ENCODE measurements at places on chromosomes 2 and 18.

- DNase-seq, result no peak
Observed at GRCh38 chr2:98637401-98638147, 29.2 kb downstream of the UNC50 start.

GRCh38 chr2:158818511-158818910 lies 23.4 kb downstream of the DAPL1 start:
- no peak for DNase-seq

DNA sequence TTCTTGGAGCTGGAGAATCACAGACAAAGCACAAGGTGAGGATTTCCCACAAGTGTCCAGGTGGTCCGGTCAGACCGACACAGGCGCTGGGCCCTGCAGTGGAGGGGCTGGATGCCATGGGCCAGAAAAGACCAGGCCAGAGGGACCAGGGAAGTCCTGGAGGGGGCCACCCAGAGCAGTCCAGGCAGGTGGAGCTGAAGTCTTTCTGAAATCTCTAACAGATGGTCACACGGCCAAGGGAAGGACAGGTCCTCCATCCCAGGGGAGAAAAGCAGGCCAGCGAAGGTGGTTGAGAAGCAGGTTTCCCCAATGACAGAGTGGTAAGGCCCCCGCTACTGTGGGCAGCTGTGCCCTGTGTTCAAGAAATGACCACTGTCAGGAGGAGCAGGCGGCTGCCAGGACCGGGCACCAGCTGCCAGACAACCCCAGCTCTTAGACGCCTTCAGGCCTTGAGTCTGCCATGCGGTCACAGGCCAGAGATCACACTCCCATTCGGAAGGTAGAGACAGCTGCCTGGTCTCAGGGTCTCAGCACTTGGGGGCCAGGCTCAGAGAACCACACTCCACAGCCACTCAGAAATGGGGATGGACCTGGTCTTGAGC lies 25.9 kb downstream of the HS1BP3 start:
- DNase-seq, result no peak

DNA sequence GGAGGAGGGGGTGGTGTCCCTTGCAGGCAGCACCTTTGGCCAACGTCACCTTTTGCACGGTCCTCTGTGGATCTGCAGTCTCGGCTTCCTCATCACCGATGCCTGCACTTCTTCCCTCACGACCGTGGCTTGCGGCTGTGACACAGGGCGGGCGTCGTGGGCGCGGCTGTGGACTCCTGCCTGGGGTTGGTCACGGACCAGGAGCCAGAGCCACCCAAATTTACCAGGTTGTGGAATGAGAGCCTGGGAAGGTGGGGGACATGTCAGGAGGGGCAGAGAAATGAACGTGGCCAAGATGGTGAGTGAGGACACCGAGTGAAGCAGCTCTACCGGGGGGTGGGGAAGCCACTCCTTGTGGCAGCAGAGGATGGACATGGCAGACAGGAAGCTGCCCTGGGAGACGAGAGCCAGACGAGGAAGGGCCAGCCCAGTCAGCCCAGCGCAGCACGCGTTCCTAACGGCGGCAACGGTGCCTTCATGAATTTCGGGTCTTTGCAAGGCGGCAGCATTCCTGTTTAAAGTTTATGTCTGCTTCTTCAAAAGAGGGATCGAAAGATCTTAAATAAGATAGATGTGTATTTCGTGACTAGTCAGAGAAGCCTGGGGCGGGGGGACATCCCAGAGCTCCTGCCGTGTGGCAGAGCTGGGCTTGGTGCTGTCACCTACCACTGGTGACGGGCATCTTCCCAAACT lies 84.2 kb downstream of the LRRFIP1 start:
- no peak for DNase-seq

GRCh38 chr2:240427729-240428128 lies 7.7 kb upstream of the GPC1 start:
- DNase-seq, result no peak

GRCh38 chr18:7926526-7926925 lies 359.4 kb downstream of the PTPRM start:
- DNase-seq, result no peak

GRCh38 chr2:144152817-144153271 lies 367.1 kb downstream of the ZEB2 start:
- no peak for DNase-seq

- DNase-seq, result no peak
Observed at GRCh38 chr2:99420751-99421299, 69.0 kb downstream of the REV1 start.

DNA sequence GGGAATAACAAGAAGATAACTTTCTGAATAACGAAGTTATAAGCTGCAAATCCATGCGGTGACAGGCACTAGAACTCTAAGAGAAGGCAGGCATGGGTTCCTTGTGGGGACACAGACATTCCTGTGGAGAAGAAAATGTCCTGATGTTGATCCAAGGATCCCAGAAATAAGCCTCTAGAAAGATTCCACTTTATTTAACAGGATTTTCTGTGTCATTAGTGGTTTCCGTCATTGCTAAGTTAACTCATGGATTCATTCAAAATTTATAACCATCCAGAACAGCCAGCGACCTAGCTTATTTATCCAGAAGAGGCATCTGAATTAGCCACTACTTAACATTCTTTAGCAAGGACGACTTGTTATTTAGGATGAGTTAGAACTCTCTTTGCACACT lies 10.0 kb upstream of the CD302 start:
- DNase-seq, result no peak

- DNase-seq, result no peak
Observed at GRCh38 chr2:117888897-117889296, 74.4 kb downstream of the DDX18 start.

DNA sequence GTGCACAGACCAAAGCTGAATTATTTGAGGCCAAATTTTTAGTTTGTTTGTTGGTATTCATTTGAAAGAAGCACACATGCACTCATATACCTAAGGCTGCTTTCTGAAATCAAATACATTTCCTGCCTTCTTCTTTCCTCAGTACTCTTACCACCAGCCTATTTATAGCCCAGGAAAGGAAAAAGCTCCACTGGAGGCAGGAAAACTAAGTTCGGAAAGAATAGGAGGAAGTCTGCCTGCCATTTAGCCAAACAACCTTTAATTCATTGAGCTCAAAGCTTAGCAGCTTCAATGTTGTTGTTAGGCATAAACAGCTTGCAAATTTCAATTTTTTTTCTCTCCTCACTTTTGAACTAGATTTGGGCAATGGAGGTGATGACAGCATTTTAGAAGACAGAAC lies 40.4 kb upstream of the RASGRP3 start:
- no peak for DNase-seq

DNA sequence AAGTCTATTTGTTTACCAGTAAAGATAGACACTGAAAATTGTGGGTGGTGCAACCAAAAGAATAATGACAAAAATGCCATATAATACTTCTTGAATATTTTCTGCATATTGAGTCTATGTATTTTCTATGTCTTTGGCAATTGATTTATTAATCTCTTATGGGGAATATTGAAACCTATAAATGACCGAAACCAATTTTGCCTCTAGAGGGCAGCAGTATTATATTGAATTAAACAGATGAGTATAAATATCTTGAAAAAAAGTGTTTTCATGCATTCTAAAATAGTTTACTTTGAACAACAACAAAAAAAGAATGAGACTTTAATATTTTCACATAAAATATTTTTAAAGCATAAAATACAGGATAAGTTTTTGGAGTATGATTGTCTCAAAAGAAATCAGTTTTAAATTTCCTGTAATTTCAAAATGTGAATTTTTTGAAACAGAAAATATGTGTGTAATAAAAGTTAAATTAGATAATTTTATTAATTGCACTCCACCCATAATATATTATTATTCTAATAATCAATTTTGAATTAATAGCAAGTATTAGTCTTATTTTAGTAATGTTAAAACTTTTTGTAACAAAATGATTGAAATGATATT lies 49.9 kb upstream of the CALCRL start:
- DNase-seq, result no peak

DNA sequence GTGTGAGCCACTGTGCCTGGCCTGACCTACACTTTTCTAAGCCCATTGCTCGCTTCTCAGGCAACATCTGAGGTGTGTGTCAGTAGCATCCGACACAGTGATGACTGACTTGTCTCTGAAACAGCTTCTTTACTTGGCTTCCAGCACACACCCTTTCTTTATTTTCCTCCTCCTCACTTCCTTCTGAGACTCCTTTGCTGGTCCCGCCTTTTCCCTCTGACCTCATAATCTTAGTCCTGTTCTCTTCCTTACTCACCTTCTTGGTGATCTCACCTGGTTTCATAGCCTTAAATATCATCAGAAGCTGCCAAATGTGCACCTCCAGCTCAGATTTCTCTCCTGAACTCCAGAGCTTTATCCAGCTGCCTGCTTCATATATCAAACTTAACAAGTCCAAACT lies 66.6 kb upstream of the PELI1 start:
- no peak for DNase-seq

GRCh38 chr2:61354543-61355197 lies 116.2 kb downstream of the USP34 start:
- DNase-seq, result no peak

DNA sequence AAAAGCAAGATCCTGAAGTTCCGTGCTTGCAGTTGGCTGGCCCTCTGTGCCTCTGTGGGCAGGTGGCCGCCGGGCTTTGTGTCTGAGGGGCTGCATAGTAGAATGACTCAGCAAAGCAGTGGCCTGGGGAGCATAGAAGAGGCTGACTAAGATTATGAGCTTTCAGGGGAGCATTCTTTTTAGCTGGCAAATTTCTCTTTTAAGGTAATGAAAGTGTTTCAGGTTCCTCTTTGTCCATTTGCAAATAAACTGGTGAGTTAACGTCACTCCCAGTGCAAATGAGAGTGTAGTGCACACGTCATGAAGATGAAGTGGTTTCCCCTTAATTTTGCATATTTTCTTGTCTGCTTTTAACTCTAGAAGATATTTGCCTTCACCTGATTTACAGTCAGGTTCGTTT lies 98.6 kb downstream of the BCL2L11 start:
- DNase-seq, result no peak

- no peak for DNase-seq
Observed at GRCh38 chr2:161357097-161357496, 48.9 kb downstream of the PSMD14 start.

GRCh38 chr2:23452853-23453420 lies 68.0 kb downstream of the KLHL29 start:
- no peak for DNase-seq

DNA sequence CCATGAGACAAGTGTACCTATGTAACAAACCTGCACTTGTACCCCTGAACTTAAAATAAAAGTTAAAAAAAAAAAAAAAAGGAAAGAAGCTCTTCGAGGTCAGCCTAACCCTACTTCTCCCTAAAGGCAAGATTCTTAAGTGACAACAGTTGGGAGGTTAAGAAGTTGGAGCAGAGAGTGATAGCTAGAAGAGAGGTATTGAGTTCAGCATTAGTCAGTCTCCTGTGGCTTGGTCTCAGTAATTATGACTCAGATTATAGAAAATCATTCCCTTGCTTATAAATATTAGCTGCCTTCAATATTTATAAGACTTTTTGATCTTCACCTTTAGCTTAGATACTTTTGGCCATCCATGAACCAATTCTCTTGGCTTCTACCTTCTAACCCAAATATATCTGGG lies 926.8 kb upstream of the SLC39A10 start:
- no peak for DNase-seq

- no peak for DNase-seq
Observed at GRCh38 chr2:43241558-43241957, 15.2 kb upstream of the ZFP36L2 start.

DNA sequence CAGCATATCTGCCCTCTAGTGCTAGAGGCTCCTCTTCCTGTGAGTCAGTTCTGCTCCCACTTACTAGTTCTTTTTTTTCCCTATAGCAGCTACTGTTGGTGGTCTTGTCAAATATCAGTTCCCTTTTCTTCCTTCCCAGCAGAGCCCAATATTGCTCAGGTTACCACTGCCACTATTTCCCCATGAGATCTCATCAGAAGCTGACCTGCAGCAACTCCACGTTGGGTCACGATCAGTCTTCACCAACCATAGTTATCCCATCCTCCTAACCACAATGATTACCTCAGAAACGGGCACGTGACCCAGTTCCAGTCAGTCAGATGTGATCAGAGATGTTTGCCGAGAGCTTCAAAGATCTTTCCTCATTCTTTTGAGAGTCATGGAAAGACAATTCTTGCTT lies 59.7 kb upstream of the CAPN13 start:
- peak; percentile 2 for DNase-seq

DNA sequence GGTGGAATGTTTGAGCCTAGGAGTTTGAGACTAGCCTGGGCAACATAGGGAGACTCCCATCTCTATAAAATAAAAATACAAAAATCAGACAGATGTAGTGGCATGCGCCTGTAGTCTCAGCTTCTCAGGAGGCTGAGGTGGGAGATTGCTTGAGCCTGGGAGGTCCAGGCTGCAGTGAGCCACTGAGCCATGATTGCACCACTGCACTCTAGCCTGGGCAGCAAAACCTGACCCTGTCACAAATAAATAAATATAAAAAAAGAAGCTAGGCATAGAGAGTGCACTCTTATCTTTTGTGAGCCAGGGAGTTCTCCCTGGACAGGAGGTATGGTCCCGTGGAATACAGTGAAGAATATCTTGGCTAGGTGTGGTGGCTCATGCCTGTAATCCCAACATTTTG lies 11.0 kb upstream of the KYNU start:
- DNase-seq, result no peak

DNA sequence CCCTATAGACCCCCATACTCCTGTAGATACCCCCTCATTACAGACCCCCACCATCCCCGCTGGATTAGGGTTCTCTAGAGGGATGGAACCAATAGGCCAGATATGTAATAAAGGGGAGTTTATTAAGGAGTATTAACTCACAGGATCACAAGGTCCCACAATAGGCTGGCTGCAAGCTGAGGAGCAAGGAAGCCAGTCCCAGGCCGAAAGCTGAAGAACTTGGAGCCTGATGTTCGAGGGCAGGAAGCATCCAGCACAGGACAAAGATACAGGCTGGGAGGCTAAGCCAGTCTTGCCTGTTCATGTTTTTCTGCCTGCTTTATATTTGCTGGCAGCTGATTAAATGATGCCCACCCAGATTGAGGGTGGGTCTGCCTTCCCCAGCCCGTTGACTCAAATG lies 106.6 kb downstream of the AGAP1 start:
- DNase-seq, result no peak

DNA sequence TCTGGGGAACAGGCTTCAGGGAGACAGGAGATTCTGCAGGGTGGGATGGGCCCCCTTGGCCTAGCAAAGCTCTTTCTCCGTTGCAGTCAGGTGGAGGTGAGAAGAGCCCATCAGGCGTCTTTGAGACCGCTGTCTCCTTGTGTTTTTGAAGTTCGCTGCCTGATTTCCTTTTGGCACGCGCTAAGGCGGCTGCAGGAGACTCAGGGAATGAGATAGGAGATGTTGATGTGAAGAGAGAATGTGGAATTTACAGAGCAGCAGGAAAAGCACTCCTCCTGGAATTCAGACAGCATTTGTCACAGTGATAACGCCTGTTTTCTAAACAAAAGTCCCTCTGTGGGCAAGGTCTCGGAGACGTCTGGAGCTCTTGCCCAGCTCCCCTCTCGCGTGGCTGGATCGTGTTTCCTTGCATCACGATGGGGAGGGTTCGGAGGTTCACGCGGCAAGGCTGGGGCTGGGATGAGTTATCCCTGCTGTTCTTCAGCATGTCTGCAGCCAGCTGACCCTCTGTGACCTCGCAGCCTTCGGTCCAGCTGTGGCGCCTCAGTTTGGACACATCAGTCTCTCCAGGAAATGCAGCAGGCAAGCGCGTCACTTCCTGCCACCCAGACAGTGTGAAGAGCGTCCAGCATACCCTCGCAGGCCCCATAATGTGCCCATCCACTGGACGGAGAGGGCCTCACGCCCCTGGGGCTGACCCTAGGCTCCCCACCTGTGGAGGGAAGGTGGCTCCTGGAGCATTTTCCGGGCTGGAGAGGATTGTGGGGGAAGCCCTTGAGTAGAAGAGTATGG lies 30.2 kb downstream of the GLI2 start:
- no peak for DNase-seq

GRCh38 chr18:35876243-35876642 lies 96.2 kb upstream of the RMP24 start:
- DNase-seq, result no peak

GRCh38 chr2:216426166-216426777 lies 14.0 kb downstream of the SMARCAL1 start:
- no peak for DNase-seq

Measured in bone marrow (tissue), 2 donors.